Kidney glomerular epithelial cell (primary cell): ENCODE measurements at places on chromosomes 6 and 20.

DNA sequence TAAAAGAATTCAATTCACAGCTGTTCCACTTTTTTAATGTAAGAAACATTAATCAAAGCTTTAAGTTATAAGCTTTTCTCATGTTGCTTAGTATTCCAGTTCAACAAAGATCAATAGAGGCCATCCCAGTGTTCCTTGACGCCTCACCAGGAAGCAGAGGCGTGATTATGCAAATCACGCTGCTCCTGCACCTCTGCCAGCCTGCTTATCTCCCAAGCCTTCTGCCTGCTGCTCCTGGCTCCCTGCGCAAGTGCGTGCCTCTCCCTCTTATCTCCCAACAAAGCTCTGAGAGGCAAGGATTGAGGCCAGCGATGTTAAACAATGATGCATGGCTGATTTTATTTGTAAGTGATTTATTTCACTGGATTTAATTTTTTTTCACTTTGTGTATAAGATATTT lies 42.8 kb downstream of the INSM1 start:
- DNase-seq = no peak

- DNase-seq = no peak
These were observed 13.2 kb upstream of the FUT9 start for GRCh38 chr6:96002576-96002910.

GRCh38 chr6:42561986-42562385 lies 1.8 kb upstream of the UBR2 start:
- no peak for DNase-seq

DNA sequence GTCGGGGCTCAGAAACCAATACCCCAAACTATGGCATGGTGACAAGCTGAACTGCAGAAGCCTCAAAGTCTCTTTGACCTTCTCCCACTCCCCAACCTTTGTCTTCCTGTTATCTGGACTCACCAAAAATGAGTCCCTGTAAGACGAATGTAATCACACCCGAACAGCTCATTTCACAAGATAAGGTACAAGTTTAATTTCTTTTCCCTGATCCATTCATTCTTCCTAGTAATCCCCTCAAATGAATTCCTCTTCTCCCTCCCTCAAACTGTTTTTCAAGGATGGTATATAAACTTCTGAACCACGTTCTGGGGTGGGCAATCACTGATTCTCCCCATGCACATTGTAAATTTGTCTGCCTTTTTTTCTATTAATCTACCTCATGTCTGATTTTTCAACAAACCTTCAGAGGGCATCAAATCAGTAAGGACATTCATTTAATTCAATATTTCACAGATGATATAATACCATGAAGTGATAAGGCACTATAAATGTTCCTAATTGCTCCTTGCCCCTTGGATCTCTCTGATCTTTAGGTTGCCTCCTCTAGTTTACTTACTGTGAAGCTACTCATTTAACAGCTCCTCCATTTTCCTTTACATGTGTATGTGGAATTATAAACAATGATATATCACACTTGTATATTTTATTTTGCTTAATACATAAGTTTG lies 77.2 kb downstream of the OR2B2 start:
- no peak for DNase-seq

GRCh38 chr6:40165036-40165709 lies 230.9 kb upstream of the MOCS1 start:
- no peak for DNase-seq

DNA sequence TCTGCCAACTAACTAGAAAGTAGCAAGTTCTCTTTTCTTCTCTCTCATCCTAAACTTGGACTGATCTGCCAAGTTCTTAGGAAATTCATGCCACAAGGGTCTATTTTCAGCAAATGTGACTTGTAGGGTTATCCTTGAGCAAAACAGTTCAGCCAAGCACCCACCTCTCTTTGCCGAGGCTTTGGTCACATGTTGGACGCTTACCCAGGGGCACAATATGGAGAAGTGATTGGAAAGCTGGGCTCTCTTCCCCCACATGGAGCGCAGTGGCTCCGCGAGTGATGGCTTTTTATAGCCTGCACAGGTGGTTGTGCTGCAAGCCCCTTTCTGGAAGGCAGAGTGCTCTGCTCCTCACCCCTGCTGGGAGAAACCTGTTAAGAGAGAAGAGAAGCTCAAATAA lies 47.7 kb upstream of the FNDC1 start:
- DNase-seq = no peak

DNA sequence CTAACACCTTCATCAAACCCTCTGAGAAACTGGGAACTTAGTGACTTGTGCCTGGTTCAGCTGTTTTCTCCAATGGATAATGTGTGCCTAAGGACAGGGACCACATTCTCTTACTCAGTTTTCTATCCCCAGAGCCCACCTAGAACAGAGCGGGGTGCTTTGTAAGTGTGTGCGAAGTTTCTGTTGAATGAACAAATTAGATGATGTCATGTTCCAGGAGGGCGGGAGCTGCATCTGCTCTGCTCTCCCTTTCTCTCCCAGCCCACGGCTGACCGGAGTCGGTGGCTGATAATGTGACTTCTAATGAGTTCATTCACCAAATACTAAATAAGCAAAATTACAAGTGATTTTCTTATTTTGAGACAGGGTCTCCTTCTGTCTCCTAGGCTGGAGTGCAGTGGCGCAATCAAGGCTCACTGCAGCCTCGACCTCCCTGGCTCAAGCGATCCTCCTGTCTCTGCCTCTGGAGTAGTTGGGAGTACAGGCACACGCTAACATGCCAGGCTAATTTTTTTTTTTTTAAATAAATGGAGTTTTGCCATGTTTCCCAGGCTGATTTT lies 60.7 kb upstream of the FNDC1 start:
- DNase-seq = no peak

DNA sequence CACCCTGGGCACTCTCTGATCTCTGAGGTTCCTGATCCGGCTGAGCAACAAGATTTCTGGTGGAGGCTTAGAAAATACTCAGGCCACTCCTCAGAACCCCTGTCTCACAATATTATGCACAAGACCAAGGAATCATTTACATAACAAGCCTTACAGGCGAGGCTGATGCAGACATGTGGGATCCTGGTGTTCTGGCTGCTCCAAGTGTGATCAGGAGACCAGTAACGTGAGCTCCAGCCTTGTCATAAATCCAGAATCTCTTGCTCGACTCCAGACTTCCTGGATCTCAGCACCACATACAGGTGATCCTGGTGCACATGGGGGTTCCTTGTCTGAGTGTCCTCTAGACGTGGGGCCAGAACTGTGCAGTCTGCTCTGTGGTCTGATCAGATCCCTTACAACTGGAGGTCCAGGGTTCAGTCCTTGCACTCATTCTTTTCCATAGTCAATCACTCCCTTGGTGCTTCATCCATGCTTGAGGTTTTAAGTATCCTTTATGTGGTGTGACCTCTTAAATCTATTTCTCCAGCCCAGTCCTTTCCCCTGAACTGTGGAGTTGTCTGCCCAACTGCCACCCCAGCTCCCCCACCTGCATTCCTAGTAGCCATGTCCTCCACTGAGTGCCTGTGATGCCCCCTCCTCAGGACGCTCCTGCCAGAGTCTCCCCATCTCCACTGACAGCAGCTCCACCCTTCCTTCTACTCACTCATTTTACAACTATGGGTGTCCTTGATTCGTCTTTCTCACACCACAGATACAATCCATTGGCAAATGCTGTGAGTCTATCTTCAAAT lies 5.1 kb downstream of the HLA-C start:
- DNase-seq = no peak

GRCh38 chr6:159252955-159253508 lies 83.8 kb downstream of the FNDC1 start:
- DNase-seq = peak; percentile 17
